ENCODE measurements at places on chromosomes 11 and 22.

GRCh38 chr11:73306977-73307322 is 1.1 kb upstream of the ARHGEF17 start:
- ATAC-seq, result no peak

DNA sequence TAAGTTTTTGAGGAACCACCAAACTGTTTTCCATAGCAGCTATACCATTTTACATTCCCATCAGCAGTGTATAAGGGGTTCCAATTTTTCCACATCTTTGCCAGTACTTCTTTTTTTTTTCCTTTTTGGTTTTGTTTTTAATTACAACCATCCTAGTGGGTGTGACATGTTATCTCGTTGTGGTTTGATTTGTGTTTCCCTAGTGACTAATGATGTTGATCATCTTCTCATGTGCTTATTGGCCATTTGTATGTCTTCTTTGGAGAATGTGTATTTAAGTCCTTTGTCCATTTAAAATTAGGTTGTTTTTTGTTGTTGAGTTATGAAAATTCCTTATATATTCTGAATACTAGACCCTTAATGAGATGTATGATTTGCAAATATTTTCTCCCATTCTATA is 59.3 kb downstream of the STIM1 start:
- no peak for ATAC-seq

GRCh38 chr11:34513682-34514449 is at the start of gene ELF5:
Gene ELF5, minus strand, starts transcription at chr11:34513794. Its CDS starts 8,045 bp downstream, at chr11:34505749.
- no peak for ATAC-seq

GRCh38 chr11:86615487-86615886 is 56.9 kb downstream of the ME3 start:
- ATAC-seq, result no peak

DNA sequence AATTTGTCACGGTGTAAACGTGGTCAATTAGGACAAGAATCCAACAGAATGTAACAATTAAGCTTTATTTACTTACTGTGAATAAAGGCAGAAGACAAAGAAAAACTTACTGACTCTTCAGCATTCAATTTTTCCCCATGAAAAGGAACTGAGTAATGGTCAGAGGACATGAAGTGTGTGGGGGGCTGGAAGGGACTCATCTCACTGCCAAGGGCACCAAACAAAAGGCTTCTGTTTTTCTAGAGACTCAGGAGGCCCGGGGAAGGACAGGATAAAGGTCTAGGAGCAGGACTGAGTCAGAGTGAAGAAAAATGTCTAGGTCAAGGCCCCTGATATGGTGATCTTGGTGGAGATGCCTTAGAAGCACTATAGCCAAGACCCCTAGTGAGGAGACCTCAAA is 564.2 kb upstream of the ANO5 start:
- ATAC-seq, result no peak

- peak; percentile 24 for ATAC-seq
These were observed 505 bp downstream of the FAM227A start for GRCh38 chr22:38655519-38656255.

- ATAC-seq, result no peak
These were observed 102.6 kb upstream of the SPON1 start for GRCh38 chr11:13859892-13860291.

GRCh38 chr11:58133309-58134076 is 8.2 kb upstream of the OR9I1 start:
- no peak for ATAC-seq

DNA sequence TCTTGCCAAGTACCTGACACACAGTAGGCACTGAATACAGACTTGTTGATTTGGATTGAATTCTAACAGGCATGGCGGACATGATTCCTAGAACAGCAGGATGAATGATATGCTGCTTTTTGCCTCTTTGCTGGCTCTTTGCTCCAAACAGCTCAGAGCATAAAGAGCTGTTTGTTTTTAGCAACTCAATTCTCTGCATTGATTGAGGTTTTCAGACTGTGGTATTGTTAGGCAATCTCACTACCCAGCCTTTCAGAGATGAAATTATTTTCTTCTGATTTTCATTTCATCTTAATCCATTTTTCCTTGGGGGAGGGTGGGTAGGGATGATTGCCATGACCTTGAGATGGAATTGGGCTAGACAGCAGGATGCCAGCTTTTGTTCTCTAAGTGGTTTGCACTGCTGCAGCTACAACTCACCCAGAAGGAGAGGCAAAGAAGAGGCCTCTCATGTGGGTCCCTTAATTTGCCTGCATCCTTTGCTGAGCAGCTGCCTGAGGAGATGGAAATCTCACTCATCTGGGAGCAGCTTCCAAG is 20.5 kb downstream of the COA4 start:
- ATAC-seq, result no peak

- ATAC-seq, result peak; percentile 93
These were observed 40.8 kb downstream of the IGLL1 start for GRCh38 chr22:23539135-23539838.

DNA sequence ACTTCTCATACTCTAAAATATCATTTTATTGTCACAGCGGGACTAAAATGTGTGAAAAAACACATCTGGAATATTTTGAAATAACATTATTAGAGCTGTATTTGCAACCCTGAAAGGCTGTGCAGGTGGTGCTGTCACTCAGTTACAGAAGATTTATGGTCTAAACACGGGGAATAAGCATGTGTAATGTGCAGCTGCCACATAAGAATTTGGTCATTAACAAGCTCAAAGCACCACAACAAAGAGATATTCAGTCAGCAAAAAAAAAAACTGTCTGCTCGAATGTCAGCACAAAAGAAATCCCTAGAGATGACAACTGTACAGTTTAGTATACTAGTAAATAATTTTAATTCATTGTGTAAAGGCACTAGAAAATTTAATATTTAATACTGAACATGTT is 31.3 kb downstream of the TMEM123 start:
- no peak for ATAC-seq

- ATAC-seq, result no peak
These were observed 10.4 kb downstream of the P2RY2 start for GRCh38 chr11:73228268-73229134.

GRCh38 chr11:114441921-114442320 is 2.7 kb downstream of the REXO2 start:
- no peak for ATAC-seq

DNA sequence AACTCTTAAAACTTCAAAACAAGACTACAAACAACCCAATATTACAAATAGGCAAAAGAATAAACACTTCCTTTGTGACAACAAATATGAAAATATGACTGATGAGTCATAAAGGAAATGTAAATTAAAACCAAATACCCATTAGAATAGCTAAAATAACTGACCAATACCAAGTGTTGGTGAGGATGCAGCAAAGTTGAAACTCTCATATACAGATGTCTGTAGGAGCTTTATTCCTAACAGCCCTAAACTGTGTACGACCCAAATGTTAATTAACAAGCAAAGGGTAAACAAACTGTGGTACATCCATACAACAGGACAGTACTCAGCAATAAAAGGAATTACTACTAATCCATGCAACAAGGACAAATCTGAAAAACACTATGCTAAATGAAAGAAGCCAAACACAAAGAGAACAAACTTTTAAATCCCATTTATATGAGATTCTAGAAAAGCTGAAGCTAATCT is 43.0 kb downstream of the MAPK1 start:
- ATAC-seq, result peak; percentile 36

- ATAC-seq, result no peak
These were observed 5.1 kb upstream of the ARSA start for GRCh38 chr22:50633086-50633485.

- ATAC-seq, result no peak
These were observed 22.1 kb downstream of the STIM1 start for GRCh38 chr11:3877364-3878257.

- ATAC-seq, result no peak
These were observed 36.8 kb downstream of the PLEKHA7 start for GRCh38 chr11:16977136-16977993.

DNA sequence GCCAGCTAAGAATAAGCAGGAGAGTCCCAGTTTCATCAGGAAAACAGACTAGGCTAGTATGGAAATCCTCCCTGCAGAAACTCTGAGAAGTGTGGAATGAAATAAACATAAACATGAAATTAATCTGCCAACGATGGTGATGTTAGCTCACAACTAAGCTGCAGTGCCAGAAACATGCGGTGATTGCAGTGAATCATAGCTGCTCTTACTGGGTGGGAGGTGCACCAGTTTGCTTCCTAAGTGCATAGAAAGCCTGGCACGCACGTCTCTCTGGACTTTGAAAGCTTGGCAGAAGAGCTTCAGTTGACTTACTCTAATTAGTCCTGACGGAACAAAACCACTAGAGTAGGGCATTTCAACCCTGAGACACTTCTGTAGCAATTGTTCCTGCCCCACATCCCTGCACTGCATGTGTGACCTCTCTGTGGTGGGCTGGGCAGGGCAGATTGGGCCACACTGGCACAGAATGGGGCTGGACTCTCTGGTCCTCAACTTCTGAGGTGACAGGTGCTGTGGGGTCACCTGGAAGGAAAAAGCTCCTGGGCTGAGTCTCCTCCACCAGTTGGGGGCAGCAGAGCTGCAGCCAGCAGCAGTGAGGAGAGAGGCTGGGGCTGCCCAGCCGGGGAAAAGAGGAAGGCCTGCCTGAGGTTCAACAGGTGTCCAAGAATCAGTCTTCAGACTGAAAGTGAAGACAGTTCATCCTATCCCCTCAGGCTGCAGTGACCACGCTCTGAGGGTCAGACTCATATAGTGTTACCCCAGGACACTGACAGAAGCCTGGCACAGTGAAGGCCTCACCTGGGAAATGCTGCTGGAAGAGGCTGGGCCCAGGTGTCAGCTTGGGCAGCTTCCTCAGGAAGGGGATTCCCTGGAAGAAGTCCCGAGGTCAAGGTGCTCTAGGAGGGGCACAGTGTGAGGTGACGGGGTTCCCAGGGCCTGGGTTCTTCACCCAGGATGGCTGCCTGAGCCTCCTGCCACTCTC is 40.5 kb downstream of the GGTLC2 start:
- peak; percentile 37 for ATAC-seq

DNA sequence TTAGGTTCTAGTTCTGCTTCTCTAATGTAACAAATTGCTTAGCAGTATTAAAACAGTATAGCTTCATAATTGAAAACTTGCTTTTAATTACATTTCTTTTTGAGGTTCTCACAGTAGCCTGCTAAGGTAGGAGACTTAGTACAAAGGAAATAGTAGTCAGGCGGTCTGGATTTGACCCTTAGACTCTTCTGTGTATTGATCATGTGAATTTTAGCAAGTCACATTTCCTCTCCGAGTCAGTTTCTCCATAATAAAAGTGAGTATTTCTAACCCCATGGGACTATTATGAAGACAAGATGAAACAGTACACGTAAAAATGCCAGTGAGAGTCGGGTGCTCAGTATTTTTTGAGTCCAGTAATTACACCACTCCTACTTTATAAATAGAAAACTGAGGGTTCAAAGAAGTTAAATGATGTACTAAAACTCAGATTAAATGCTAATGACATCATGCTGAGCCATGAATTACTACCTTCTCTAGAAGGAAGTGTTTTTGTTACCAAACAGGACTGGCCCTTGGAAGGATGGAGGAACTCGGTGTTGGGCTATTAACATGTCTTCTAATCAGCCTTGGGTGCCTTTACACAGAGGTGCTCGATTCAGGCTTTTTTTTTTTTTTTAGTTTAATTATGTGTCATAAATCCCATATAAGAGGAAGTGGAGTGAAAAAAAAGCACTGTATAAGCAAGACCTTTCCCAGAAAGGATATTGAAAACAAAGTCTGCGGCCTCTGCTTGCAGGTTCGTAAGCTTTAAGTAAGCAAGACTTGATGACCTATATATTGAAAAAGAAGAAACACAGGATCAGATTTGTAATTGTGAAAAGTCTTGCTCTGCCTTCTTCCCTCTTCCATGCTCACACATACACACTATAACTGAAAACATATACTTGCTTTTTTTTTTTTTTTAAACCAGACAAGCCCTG is 109.0 kb downstream of the EMSY start:
- ATAC-seq, result no peak

DNA sequence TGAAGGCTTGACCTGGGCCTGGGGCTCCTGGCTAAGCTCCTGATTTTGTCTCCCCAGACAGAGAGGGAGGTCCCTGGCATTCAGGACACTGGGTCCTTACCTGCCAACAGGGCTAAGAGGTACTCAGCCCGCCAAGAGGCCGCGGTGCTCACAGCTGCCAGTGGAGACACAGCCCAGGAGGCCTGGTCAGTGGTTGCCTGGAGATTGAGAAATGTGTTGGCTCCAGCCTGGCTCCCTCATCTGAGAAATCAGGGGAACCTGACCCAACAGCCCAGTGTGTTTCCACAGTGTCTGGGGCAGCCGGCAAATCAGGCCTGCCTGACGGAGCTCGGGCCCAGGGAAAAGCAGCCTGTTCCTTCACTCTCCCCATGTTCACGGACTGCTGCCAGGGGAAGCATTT is 79.4 kb upstream of the NAV2 start:
- ATAC-seq, result peak; percentile 21

- ATAC-seq, result no peak
These were observed 12.0 kb downstream of the KCNJ11 start for GRCh38 chr11:17376493-17376892.

DNA sequence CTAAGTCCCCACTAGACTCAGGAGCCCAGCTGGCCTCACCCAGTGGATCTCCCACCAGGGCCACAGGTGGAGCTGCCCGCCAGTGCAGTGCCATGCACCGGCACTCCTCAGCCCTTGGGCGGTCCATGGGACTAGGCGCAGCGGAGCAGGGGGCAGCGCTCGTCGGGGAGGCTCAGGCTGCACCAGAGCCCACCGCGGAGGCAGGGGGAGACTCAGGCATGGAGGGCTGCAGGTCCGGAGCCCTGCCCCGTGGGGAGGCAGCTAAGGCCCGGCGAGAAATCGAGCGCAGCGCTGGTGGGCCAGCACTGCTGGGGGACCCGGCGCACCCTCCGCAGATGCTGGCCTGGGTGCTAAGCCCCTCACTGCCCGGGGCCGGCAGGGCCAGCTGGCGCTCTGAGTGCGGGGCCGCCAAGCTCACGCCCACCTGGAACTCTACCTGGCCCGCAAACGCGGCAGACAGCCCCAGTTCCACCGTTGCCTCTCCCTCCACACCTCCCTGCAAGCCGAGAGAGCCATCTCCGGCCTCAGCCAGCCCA is 1275.2 kb upstream of the CNTN5 start:
- no peak for ATAC-seq

DNA sequence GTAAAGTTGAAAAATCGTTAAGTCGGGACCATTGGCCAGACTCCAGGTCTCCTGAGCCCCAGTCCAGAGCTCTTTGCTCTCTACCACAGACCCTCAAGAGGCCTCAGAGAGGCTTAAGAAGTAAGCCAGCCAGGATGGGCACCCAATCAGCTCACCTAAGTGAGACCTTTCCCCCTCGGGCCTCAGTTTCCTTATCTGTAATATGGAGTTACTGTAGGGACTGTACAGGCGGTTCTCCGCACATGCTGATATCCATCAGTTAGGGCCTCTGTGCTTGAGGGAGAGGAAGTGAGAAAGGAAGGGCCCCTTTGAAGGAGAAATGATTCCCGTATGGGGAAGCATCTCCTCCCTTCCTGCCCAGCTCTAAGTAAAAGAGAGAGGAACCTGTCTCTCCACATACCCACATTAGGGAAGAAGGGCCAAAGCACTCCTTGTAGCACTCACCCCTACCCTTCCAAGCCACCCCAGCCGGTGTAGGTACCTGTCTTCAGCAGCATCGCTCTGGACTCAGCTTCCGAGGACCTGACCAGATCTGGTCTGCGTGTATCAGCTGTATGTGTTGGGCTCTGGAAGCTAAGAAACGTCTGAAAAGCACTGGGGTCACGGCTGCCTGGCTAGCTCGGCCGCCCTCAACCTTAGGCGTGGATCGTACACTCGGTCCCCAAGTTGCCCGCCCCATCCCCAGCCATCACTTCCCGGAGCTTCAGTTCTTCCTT is 653 bp downstream of the NAGA start:
- ATAC-seq, result peak; percentile 55

GRCh38 chr11:16759857-16760508 is 21.5 kb downstream of the C11orf58 start:
- ATAC-seq, result no peak

- no peak for ATAC-seq
These were observed 1259.6 kb upstream of the TENM4 start for GRCh38 chr11:80700386-80700785.

- ATAC-seq, result no peak
These were observed 98.5 kb downstream of the DBX1 start for GRCh38 chr11:20061776-20062175.

Data from SK-N-SH treated with all-trans-retinoic acid at 6 μM for 48 hours (cell line).